Left ventricle myocardium superior (tissue), 1 donor: ENCODE measurements at places on chromosomes 4 and X. TPM values are rescaled to one million over a fixed set of nuclear protein-coding genes. Genes with fewer than 3 reads are reported as not detected.

DDX60 gene
- total RNA-seq = 5.6 TPM

DSPP gene
- not detected for total RNA-seq

EPGN gene
- total RNA-seq = 3.0 TPM

- no peak for DNase-seq
These were observed 225.6 kb downstream of the FBXW7 start for GRCh38 chr4:152310257-152310656.

DNA sequence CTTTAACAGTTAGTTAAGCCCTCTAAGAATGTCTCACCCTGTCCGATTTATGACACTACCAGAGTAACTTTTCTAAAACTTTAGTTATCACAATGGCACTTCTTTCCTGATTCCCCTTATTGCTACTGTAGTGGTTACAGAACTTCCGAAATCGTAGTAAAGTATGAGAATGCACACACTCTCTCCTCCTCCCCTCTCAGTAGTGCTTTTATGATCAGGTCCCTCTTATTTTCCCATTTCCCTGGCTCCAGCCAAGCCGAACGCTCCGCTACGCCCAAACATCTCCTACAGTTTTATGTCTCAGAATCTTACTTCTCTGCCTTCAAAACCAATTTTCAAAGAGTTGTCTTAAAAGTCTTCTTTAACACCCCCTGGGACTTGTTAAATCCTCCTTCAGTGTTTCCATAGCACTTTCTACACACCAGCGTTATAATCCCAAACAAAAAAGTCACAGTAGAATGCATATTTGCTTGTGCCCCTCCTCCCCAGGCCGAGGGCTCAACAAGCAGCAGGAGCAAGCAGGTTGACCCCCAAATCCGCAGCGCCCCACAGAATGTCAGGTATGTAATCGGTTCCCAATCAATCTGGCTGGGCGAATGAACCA lies 671 bp downstream of the HPF1 start:
- DNase-seq = no peak

- no peak for DNase-seq
These were observed 1385.9 kb downstream of the FAM133A start for GRCh38 chrX:95059909-95060308.

GRCh38 chr4:75514949-75515612 lies 808 bp downstream of the THAP6 start:
- DNase-seq = no peak

DNA sequence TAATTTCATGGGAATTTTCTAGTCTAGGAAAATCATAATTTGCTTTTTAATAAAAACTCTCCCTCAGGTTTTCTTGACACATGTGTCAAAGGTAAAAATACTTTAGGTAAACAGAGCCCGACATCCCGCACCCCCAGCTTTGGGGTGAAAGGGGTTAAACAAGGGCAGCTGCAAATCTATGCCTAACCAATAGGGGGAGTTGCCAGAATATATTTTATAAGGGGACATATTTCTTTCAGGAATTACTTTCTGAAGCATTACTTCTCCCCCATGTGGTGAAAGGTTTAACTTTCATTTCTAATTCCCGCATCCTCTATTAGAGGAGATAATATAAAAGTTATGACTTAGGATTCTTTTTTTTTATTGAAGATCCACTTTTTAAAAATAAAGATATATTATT lies 53.9 kb upstream of the HEPH start:
- DNase-seq = no peak

GRCh38 chr4:1195109-1195671 lies 22.8 kb upstream of the SPON2 start:
- DNase-seq = no peak

DNA sequence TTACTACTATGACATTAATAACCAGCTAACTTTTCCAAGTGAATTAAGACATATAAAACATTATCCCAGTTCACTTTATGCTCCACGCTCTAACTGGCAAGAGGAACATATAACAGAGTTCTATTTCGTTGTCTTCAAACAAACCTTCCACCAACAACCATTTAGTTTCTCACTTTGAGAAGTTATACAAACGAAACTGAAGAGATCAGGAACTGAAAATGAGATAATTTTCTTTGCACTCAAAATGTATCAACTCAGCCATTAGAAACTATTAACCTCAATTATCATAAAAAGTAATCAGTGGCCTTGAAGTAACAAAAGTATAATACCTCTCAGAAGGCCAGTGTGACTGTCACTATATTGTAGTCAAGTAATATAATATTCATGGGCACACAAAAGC lies 70.1 kb downstream of the CHM start:
- no peak for DNase-seq

GRCh38 chr4:73735231-73735630 lies 5.1 kb upstream of the CXCL8 start:
- DNase-seq = no peak

- DNase-seq = no peak
These were observed 81.4 kb upstream of the IGFBP7 start for GRCh38 chr4:57191523-57192034.

GRCh38 chr4:158588777-158589176 lies 67.1 kb downstream of the RXFP1 start:
- no peak for DNase-seq

DNA sequence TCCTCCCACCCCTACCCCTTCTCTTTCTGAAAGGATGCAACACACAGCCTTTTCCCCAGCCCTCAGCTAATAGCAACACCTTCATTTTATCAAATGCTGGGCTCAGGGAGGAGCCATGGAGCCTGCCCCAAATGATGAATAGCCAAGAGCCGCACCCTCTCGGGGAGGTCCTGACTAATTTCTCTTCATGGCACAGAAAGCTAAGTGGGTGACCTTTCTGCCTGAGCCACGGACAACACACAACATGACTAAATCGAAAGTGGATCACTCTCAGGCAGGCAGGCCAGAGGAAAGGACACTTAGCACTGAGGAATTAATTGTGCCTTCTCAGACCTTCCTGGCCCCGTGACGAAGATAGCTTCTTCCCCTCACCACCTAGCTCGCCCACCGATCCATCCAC lies 165.1 kb upstream of the RAI2 start:
- no peak for DNase-seq

DNA sequence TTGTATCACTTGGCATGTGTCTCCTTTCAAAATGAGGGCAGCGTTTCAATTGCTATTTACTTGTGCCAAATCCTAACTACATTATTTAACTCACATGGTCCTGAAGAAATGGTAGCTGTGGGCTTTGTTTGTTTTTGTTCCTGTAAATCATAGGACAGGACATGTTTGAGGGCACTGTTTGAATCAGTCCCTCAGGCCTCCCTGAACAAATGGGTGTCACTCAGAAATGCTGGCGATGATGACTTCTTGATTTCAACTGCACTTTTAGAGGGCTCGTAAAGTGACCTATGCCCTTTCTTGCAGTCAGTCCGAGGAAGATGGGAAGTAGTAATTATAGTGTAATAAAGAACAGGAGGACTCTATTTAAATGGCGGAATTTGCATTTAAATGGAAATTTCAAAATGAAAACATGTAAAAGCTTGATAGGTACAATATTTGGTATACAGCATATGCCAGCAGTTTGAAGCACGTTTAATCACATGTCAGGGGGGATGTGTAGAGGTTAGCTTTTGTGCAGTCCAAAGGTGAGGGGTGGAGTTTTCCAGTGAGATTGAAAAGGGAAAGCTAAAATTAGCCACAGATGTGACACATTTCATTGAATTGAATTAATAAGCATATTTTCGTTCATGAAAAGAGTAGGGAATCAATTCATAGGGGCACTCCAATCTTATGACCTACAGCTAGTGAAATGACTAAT lies 1958.7 kb upstream of the IGFBP7 start:
- DNase-seq = no peak

- no peak for DNase-seq
These were observed 738.2 kb downstream of the ADGRL3 start for GRCh38 chr4:61938250-61938846.

DNA sequence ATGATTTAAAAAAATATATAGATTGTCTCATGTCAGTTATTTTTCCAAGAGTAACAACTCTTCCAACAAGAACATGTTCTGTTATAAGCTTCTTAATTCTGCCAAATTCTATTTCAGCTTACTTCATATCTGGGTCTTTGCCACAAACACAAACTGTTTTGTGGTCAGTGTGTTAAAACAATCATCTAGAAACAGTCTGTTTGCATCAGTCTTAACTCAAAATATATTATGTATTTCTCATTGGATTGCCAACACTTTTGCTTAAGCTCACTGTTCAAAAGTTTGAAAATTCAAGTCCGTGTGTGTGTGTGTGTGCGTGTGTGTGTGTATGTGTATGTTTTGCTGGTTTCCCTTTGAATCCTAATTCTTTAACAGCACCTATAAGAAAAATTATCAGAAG lies 752.3 kb upstream of the NDST4 start:
- DNase-seq = no peak
